ENCODE measurements at places on chromosomes 12 and 14.
A peak's percentile ranks its signal among the peaks of the same experiment; 100 is the strongest.

DNA sequence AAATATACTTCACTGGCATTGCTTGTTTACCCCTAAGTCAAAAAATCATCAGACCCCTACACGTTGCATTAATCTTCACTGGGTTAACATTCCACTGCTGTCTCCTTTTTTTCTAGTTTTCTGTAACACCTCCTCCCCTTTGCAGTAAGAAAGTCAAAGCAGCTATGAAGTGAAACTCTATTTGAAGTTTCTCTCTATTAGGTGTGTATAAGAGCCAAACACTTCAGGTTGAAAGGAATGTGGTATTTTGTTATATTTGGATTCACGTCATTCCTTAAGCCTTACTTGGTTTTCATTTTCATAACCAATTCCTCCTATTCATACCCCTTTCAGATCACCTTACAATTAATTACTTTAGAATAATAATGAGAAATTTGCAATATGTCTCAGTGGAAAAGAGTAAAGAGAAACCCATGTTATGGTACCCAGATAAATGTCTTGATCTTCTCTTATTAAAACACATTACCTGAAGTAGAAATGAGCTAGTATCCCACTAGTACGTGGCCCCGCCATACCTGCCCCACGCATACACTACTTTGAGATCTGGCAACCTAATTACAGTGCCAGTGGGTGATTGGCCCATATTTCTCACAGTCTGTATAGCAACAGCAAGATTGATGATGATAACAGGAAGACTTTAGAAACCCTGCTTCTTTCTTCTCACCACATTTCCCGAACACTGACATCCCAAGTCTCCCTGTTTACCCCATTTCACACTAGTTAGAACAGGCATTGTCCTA is 236.4 kb upstream of the RGS6 start:
- no peak for DNase-seq

- no peak for DNase-seq
Measured at GRCh38 chr12:20319366-20319765, 49.0 kb upstream of the PDE3A start.

DNA sequence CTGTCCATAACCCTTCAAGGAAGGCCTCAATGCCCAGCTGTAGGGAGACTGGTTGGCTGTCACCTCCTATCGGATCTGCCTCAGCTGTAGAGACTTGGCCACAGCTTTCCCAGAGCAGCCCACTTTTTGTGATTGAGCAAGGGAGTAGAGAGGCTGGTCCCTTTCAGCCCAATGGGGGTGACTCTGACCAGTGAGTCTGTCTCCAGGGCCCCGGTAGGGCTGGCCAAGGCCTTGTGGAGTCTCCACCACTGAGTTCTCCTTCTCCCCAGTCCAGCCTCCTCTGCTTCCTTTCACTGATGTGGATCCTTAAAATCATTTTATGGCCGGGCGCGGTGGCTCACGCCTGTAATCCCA is 14.5 kb upstream of the HPD start:
- DNase-seq = no peak

DNA sequence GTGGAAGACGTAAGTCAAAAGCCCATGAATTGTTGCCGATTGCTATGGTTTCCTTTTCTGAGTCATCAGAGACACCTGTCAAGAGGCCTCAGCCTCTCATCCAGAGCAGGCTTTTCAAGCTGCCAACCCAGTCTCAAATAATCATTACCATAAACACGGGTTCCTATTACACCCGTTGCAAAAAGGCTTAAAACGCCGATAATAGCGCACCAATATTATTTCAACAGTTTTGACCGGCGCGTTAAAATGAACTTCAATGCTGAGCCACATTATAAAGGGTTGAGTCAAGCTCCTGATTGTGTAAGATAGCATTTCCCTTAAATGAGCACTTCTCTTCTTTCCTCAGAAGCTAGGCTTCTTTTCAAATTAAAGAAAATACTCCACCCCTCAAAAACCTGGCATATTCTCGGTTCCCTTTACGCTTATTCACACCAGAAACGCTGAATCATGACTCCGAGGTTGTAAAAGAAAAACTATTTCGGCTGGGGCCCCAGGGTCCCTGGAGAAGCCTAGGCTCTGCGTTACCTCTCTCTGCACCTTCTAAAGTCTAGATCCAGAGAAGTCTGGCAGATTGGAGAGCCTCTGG is 1.4 kb downstream of the TMTC1 start:
- DNase-seq = peak; percentile 1

DNA sequence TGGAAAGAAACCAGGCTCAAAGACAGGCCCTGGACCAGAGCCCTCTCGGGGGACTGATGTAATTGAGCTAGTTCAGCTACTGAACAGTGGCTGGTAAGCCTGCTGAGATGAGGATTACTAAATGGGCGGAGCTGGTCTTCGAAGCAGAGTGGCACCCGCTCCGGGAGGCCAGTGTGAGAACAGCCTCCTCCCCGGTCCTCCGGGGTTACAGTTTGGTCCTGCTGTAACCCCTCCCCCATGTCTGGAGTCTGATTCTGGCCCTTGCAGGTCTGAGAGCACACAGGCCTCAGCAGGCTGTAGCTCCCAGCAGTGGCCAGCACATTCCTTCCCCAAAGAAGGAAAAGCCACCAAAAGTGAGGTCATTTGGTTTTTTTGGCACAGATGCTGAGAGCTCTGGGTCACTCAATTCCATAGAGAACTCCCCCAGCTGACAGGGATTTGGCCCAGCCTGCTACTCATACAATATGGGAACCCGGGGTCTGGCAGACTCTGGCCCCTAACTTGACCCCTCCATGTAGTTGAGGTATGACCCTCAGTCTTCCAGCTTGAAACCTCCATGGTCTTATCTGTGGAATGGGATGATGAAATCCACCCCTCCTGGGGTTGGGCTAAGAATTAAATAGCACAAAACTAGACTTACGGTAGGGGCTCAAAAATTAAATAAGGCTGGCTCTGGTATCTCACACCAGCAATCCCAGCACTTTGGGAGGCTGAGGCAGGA is 39.0 kb downstream of the ACTN1 start:
- DNase-seq = no peak

DNA sequence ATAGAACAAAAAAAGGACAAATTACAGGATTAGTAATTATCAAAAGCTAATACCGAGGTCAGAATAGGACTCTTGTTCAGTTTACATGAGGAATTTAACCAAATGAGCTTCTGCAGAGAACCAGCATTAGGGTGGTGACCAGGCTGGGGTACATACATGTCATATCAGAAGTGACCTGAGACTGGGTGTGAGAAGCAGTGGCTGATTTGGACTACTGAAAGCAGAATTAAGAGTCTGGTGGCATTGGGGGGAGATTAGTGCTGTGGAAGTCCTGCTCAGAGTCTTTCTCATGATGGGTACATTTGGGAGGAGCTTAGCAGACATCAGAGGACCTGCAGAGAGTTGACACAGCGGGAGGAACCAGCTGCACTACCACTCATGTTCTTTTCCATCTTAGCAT is 21.7 kb downstream of the TRAF3 start:
- no peak for DNase-seq

GRCh38 chr14:31400031-31400638 is 20.2 kb downstream of the HEATR5A start:
- no peak for DNase-seq

GRCh38 chr12:94596596-94596995 is 53.8 kb downstream of the TMCC3 start:
- DNase-seq = no peak

DNA sequence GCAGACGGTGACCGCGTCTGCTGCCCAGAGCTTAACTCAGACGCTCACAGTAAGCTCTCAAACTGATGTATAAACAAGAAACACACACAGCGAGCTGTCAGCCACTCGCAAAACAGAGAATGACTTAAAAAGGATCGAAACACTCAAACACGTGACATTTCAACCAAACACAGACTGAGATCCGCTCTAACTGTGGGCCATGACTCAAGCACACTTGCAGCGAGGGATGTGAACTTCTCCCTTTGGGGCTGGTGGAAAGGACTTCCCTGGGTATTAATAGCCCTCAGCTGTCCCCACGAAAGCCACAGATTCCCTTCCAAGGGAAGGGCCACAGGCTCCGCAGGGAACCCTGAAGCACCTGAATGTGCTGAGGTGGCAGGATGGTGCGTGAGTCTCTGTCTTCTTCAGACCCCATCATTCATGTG is 29.1 kb downstream of the CCDC88C start:
- DNase-seq = peak; percentile 62

DNA sequence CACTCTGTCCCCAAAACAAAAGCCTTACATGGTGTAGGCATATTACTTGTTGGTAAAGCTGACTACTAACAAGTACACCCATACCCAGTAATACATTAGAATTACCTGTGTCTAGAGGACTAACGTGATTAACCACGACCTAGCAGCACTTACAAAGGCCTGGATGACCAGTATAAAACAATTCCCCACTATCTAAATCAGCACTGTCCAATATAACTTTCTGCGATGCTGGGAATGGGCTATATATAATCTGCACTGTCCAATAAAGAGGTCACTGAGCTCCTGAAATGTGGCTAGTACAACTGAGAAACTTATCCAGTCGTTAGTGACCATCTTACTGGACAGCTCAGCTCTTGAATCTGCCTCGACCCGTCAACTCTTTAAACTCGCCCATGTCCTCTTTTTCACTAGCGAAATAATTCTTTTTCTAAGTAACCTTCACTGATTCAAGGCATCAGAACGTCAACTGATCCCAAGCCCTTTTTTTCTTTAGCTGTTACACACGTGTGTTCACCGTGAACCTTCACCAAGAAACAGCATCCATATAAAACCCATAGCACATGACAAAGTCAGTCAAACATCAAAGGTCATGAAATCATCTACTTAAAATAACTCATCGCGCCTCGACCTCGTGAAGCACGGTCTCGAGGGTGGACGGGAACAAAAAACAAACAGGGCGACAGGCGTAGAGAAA is 905 bp upstream of the CIPC start:
- DNase-seq = no peak

DNA sequence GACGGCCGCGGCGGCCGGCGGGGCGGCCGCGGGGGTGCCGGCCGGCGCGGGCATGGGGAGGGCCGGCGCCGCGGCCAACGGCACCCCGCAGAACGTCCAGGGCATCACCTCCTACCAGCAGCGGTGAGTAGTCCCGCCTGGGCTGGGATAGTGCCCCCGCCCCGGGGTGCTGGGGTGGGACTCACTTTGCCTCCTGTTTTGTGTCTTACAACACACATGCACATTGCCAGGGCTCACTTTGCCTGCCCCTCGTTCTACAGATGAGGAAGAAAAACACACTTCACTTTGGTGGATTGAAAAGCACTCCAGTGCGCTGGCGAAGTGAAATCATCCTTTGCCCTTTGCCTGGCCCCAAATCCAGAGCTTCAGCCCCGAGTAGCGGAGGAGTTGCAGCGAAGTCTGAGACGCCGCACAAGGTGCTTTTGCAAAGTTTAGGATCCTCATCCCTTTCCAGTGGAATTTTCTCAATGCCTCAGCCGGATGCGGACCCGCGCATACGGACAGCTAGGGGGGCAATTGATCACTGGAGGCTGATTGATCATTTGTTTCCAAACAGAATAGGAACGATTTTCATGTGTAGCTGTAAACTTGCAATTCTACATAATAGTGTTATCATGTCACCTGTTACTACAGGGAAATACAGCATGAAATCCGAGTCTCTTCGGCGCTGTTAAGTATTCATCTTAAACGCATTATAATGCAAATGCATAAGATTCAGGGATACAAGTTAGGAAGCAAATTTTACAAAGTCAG is 3.6 kb upstream of the NPAS3 start:
- DNase-seq = no peak

DNA sequence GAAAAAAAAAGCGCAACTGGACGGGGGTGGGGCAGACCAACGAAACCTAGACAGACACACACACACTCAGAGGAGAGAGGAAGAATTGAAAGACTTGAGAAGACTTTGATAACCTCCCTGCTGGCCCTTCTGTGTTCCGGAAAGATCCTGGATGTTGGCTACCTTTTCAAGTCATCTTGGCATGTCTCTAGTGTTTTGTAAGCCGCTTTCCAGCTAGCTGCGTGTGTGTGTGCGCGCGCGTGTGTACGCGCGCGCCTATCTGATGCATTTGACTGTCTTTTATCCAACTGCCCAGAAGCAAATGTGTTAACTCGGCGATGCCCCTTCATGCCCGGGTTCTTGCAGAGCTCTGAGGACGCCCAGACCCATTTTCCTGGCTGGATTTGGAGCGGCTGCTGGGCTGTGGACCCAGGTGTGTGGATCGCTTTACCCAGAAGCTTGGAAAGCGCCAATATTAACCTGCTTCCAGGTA is 664 bp downstream of the LRFN5 start:
- no peak for DNase-seq

DNA sequence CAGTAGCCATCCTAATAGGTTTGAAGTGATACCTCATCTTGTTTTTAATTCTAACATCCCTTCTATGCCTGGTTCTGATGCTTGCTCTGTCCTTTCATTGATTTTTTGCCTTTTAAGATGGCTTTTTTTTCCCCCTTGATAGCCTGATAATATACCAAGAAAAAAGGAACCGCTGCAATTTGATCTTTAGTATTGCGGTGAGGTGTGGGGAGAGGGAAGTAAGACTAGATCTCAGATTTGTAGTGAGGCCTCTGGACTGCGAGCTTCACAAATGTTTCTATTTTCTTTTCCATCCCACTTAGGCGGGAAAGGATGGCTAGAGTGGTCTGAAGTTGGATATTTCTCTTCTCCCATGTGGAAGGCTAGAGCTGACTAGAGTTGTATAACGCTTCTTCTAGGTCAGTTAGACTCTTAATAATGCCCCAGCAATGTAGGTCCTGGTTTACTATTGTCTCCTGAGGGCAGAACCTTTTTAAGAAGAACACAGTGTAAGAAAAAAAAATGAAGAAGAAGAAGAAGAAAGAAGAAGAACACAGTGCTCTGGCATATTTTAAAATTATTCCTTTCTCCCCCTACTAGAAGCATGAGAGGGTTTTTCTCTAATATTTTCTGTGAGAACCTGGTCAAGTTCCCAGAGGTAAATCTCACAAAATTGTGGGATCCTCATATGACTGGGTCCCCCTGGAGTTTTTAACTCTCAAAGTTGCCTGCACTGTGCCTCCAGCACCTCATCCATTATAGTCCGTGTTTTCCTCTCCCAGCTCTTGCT is 11.9 kb upstream of the KLRB1 start:
- no peak for DNase-seq

- no peak for DNase-seq
Measured at GRCh38 chr14:24059841-24060388, 8.1 kb downstream of the CARMIL3 start.

DNA sequence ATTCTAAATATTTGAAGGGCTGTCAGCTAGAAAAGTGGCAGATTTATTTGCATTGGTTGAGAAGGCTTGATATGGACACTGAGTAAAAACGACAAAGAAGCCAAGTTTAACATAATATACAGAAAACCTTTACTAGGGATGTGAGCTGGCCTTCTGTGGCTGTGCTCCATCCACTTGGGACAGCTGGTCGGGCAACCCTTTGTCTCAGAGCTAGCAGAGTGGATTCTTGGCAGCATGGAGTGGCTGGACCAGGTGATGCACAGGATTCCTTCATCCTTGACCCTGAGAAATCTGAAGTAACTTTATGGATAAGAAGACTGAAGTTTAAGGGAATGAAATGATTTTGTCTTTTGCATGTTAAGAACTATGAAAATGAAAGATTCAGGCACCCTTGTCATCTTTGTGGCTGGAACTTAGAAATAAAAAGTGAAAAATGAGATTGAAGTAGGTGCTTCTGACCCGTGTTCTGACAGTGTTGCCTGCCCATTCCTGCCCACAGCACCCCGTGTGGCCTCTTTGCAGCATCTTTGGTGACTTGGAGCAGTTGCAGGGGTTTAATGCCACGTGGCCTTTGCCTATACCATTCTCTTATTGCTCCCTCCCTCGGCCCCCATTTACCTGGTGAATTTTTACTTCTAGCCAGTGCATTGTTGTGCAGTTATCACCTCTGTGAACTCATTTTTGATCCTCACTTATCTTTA is 32.6 kb downstream of the PELI2 start:
- DNase-seq = no peak

GRCh38 chr12:76255692-76256091 is 92.5 kb downstream of the BBS10 start:
- DNase-seq = no peak

- DNase-seq = no peak
Measured at GRCh38 chr12:96107236-96107635, 71.8 kb upstream of the LTA4H start.

Measured in CD4-positive, alpha-beta T cell treated with Interleukin-10 for 1 hour (primary cell).